Cortex of kidney (tissue), 1 donor: ENCODE measurements at places on chromosomes 6 and 20.

- no peak for DNase-seq
Observed at GRCh38 chr20:58595167-58595566, 55.9 kb upstream of the STX16 start.

DNA sequence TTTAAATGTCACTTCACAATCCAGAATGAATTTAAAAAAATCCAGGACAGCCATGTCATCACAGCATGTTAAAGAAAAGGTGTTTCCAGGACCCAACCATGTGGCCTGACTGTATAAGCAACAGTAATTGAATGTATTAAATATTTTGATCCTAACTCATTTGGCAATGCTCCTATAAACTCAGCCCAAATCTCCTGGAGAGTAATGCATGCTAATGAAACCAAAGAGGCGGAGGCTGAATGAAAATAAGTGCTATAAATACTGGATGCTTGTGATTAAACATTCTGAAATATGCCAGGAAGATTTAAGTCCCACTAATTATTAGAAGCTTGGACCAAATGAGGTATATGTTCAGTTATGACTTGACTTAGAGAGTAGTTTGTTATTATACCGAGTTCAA, 486.8 kb downstream of the FRK start:
- no peak for DNase-seq

DNA sequence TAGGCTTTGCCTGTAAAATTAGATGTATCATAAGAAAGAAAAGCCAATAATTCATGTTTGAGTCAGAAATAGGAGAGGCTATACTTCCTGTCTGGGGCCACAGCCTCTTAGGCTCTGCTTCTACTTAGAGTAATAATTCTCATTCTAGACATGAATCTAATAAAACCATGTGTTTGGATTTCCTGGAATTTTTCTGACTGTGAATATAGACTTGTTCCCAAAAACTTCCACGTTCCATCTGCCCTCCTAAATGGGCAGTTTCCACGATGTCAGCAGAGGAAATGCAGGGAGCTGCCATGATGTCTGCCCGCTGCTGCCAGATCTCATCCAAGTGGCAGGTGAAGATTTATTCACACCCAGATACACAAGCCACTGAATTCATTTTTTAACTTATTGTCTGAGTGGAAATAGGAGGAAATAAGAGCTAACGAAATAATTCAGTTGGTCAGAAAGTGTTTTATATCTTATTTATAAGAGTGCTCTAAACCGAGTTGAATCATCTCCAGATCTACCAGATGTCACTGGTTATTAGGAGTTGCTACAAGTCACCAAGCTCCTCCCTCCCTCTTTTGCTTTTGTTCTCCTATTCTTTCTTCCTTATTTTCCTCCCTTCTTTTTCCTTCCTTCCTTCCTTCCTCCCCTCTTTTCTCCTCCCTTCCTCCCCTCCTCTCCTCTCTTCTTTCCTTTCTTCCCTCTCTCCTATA, 69.3 kb downstream of the ALDH8A1 start:
- no peak for DNase-seq

- no peak for DNase-seq
Observed at GRCh38 chr6:107658920-107659865, 164.9 kb downstream of the SCML4 start.

GRCh38 chr20:51388227-51388626, 154.3 kb downstream of the NFATC2 start:
- DNase-seq: no peak

DNA sequence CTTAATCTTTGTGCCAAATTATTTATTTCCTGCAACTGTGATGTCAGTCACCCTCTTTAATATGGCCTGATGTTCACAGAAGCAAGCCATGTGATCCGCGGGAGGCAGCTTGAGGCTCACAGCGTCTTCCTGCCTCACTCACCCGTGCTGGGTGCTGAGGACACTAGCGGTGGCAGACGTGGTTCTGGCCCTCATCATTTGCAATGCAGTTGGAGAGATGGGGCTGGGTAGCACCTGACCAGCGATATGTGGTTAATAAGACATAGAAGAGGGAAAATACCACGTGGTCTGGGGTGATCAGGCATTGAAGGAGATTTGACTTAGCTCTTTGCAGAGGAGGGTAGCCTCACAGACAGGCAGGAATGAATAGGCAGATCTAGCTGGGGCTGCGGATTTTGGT, 264.7 kb downstream of the TMEM242 start:
- no peak for DNase-seq

- no peak for DNase-seq
Observed at GRCh38 chr20:31713312-31714273, 9.1 kb downstream of the BCL2L1 start.

- DNase-seq: no peak
Observed at GRCh38 chr20:50434321-50434652, 75.9 kb upstream of the PTPN1 start.

GRCh38 chr20:52172392-52173047, 19.1 kb downstream of the ZFP64 start:
- DNase-seq: no peak

DNA sequence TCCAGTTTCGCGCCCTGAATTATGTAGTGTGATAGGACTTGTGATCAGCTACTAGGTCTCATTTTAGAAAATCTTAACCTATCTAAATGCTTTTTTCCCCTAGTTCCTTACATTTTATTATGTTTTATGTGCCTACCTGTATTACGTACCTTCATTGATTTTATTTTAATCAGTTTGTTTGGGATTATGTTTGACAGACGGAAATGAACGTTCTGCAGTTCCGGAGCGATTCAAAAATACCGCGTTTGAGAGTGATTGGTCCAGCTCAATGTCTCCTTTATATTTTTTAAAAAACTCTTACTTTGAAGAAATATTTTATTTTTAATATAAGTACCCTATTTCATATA, 114.3 kb upstream of the BTN3A2 start:
- DNase-seq: no peak

- DNase-seq: no peak
Observed at GRCh38 chr6:99894815-99895214, 99.2 kb downstream of the MCHR2 start.

GRCh38 chr6:148935705-148936435, 189.0 kb downstream of the UST start:
- DNase-seq: no peak

DNA sequence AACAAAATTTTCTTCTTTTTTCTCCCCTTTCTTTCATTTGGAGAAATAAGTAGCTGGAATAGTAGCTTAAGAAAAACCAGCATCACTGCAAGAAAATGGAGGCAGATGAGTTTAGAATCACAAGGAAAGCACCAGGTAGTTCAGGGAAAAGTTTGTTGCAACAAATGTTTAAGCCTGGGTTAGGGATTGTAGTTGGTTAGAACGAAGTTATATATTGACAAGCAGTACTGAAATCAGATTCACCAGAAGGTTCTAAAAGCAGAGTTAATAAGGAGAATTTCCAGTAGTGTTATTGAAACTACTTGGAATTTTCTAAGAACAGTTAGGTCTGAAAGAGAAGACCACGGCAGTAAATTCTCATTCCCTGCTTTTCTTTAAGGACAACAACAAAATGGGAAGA, 70.2 kb downstream of the BMP2 start:
- no peak for DNase-seq

DNA sequence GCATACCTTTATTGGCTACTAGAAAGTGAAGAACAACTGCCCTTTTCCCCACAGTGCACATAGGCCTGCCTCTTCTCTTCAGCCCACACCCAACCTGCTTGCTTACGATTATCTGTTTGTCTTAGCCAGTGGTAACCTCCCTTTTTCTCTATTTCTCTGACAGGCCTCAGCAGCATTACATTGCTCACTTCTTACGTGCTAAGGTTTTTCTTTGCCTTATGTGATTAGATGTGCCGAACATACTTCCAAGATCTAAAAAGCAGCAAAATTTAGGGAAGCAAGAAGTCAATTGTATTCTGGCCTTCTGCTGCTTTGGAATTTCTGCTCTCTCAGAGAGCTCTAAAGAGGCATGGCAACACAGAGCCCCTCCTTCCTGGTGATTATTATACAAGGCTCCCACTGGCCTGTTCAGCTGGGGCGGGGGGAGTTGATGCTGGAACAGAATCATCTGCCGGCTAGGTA, 7.0 kb downstream of the B4GALT5 start:
- no peak for DNase-seq

- DNase-seq: no peak
Observed at GRCh38 chr6:142300758-142301650, 803 bp upstream of the ADGRG6 start.

GRCh38 chr6:91697010-91697695, 1110.3 kb upstream of the MAP3K7 start:
- no peak for DNase-seq

GRCh38 chr20:57708694-57709673, 831 bp downstream of the PMEPA1 start:
- DNase-seq: no peak

DNA sequence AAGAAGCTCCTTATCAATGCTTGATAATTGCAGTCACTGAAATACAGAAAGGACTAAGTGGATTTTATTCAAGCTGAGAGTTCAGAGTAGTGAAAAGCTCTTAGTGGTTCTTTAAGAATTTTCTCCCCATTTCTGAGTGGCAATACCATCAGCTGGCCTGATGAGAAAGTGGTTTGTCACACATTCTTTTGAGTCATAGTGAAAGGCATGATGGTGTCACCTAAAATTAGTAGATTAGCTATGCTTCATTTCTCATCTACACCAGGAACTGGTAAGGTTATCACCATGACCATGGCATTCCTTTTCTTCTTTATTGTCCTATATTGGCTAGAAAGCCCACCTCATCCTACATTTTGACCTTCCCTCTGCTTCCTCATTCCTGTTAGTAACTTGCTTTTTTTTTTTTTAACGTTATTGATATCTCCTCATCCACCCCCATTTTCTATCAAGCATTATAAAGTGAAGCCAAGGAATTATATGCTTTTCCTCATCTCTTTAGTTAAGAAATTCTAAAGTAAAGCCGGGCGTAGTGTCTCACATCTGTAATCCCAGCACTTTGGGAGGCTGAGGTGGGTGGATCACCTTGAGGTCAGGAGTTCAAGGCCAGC, 67.4 kb upstream of the LOC128125822 start:
- no peak for DNase-seq

- DNase-seq: no peak
Observed at GRCh38 chr6:39829331-39829730, 37.2 kb downstream of the DAAM2 start.

DNA sequence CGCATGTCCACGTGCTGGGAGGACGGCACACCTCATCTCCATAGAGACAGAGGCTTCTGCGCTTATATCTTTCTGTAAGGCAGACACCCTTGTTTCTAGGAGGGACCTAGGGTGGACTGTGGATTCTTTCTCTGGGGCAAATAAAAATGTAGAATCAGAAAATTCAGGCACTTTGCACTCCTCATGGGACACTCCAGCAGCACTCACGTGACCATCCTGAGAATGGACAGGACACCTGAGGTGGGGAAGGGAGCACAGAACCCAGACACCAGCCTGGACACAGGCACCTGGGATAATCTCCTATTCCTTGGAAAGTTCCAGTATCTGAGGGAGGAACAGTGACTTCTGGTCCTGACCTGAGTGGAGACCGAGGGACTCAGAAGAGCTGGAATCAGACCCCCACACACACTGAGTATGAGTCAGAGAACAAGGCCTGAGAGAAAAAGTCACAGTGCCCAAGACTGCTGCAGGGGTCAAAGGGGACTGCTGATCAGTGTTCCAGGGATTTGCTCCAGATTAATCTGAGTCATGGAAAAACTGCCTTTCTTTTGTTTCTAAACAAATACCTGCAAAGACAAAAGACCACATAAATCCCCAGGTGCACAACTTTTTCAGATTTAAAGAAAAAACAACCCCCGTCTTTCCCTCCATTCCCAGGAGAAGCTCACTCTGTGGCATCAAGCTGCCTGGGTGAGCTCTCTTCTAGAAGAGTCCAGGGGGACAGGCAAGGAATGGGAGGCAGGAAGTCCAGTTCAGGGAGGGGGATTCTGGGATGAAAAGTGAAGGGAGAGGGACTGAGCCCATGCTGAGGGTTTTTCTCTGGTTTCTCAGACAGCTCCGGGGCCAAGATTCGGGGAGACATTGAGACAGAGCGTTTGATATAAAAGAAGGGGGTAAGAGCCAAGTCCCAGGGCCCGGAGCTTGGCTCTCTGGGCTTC, 35.6 kb upstream of the MICB start:
- no peak for DNase-seq
